ENCODE measurements at places on chromosomes 11 and 22.

DNA sequence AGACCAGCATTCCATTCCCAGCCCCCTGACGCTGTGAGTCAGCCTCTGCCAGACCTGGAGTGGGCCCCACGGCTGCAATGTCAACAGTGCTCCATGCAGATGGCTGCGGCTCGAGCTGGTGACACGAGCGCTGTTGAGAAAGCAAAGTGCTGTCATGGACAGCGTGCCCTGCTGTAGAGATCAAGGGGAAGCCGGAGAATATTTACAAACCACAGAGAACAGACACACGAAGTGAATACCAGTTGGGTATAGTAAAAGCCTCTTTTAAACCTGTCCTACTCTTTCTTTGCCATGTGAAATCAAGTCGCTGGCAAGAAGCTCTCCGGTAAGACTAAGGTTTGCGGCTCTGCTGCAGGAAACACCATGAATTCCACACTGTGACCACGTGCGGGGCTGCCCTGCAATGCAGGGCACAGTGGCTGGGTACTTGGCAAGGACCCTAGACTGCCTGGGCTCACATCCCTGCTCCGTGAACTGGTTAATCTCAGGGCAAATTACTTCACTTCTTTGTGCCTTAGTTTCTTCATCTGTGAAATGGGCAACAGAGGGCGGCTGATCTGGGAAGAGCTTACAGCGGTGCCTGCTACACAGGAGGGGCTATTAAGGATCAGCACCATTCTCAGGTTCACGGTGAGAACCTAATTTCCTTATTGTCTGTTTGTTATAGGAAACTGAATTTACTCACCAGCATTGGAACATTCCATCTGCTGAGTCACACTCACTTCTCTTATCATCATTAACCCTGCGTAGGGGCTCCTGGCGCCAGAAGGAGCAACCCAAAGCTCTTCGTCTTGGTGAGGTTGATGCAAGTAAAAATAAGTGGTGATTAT, 27.8 kb upstream of the ELFN2 start:
- DNase-seq = no peak

DNA sequence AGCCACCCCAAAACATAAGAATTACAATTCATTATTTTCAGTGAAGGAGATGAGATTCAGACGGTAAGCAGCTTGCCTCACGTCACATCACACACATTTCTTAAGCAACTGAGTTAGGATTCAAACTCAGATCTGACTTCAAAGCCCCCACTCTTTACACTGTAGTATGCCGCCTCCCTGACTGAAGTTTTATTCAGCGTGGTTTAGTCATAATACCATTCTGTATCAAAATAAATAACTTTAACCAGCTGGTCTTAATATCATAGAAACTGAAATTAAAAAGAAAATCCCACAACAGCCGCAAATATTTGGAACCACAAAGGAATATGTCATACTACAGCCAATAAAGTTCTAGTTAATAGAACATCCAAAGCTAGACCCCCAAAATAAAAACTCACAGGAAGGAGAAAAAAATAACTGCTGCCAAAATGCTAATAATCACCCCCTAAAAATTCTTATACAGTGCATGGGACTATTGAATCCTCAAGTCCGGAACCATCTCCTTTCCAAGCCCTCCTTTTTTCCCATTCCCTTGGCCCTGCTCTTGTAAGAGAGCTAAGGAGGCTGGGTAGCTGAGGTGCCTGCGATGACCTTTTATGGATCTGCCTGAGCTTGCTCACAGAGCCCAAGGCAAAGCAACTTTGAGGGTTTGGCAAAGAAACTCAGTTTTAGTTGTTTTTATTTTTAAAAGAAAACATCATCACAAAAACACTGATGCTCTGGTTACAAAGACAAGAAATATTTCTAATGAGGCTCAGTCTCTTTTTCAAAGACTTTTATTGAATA, 334.5 kb downstream of the TTC28 start:
- DNase-seq = no peak

- DNase-seq = no peak
Observed at GRCh38 chr11:61272731-61273130, 22.4 kb downstream of the VWCE start.

DNA sequence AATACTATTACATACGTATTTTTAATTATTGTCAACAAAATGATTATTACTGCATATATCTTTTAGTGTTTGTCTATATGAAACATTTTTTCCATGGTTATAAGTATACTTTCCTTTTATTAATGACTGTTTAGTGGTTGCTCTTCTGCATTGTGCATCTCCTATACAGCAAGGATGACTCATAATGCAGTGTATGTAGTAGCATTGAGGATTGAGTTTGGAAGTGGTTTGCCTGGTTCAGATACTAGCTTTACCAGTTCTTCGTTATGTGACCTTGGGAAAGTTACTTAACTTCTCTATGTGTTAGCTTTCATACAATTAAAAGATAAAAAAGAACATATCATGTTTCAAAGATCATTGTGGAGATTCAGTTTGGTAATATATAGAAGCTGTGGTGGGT, 44.1 kb downstream of the CHORDC1 start:
- no peak for DNase-seq

GRCh38 chr11:17775507-17776211, 41.1 kb downstream of the KCNC1 start:
- DNase-seq = no peak

GRCh38 chr22:45564349-45565030, 61.8 kb downstream of the FBLN1 start:
- no peak for DNase-seq

DNA sequence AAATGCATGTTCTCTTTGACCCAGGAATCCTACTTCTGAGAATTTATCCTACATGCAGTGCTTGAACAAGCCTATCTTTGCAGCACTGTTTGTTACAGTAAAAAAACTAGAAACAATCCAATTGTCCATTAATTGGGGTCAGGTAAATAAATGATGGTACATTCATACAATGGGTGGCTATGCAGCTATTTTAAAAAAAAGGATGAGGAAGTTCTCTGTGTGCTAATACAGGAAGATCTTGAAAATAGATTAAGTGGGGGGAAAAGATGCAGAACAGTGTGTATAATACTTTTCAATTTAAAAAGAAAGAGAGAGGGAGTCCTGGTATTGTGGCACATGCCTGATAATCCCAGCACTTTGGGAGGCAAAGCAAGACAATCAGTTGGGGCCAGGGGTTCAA, 9.5 kb upstream of the CREB3L1 start:
- DNase-seq = no peak
